ENCODE measurements at places on chromosomes 1 and 21. TPM values are rescaled to one million over a fixed set of nuclear protein-coding genes. Genes with fewer than 3 reads are reported as not detected.

SLC5A9 gene
- not detected for total RNA-seq

TRABD2B gene
- 0.26 TPM for total RNA-seq

NLRP3 gene
- total RNA-seq: 1.7 TPM

FABP3 gene
- total RNA-seq: not detected

KRTAP7-1 gene
- total RNA-seq: not detected

CFAP74 gene
- total RNA-seq: not detected

BCAN gene
- not detected for total RNA-seq

IRF6 gene
- total RNA-seq: 96.9 TPM

SGIP1 gene
- total RNA-seq: 5.2 TPM

OVAAL gene
- total RNA-seq: not detected

C1orf94 gene
- not detected for total RNA-seq

CALML6 gene
- total RNA-seq: not detected

GPR61 gene
- not detected for total RNA-seq

KRTAP22-2 gene
- total RNA-seq: not detected

GBP1 gene
- 14.7 TPM for total RNA-seq

PRAMEF20 gene
- total RNA-seq: not detected

ALG14 gene
- 0.53 TPM for total RNA-seq

TXLNA gene
- 42.2 TPM for total RNA-seq

HS2ST1 gene
- 8.5 TPM for total RNA-seq

SLAMF1 gene
- total RNA-seq: 2.2 TPM

HSD3B2 gene
- total RNA-seq: not detected

KRTAP19-1 gene
- total RNA-seq: not detected

LCE3E gene
- 10.0 TPM for total RNA-seq

TTC34 gene
- 0.19 TPM for total RNA-seq

NR5A2 gene
- total RNA-seq: 1.2 TPM

IL10 gene
- total RNA-seq: not detected

FMO3 gene
- total RNA-seq: 1.2 TPM

BMP8B gene
- total RNA-seq: 0.57 TPM

CA14 gene
- not detected for total RNA-seq

ZSCAN20 gene
- 4.7 TPM for total RNA-seq

RNU1-1 gene
- total RNA-seq: under 0.01 TPM

OR2G6 gene
- not detected for total RNA-seq
